ENCODE measurements at places on chromosomes 5 and 9. TPM values are rescaled to one million over a fixed set of nuclear protein-coding genes. Genes with fewer than 3 reads are reported as not detected.

The INSL4 gene
- not detected for total RNA-seq

The TICAM2 gene
- total RNA-seq = 1.4 TPM

The RORB gene
- total RNA-seq = not detected

The AMBP gene
- total RNA-seq = not detected

The SLC28A3 gene
- 0.04 TPM for total RNA-seq

The TMOD1 gene
- 0.35 TPM for total RNA-seq

All from activated CD4-positive, alpha-beta T cell treated with anti-CD3 and anti-CD28 coated beads, Interleukin-2, amount 10 ng/mL, durations not matched to agents 7 days and 5 days (primary cell).